ENCODE measurements at places on chromosomes 16 and 17.

- peak; percentile 91 for DNase-seq
Observed at GRCh38 chr17:56939869-56940484, 20.9 kb downstream of the COIL start.

- peak; percentile 73 for DNase-seq
Observed at GRCh38 chr16:82031116-82032084, 3.7 kb upstream of the HSD17B2 start.

DNA sequence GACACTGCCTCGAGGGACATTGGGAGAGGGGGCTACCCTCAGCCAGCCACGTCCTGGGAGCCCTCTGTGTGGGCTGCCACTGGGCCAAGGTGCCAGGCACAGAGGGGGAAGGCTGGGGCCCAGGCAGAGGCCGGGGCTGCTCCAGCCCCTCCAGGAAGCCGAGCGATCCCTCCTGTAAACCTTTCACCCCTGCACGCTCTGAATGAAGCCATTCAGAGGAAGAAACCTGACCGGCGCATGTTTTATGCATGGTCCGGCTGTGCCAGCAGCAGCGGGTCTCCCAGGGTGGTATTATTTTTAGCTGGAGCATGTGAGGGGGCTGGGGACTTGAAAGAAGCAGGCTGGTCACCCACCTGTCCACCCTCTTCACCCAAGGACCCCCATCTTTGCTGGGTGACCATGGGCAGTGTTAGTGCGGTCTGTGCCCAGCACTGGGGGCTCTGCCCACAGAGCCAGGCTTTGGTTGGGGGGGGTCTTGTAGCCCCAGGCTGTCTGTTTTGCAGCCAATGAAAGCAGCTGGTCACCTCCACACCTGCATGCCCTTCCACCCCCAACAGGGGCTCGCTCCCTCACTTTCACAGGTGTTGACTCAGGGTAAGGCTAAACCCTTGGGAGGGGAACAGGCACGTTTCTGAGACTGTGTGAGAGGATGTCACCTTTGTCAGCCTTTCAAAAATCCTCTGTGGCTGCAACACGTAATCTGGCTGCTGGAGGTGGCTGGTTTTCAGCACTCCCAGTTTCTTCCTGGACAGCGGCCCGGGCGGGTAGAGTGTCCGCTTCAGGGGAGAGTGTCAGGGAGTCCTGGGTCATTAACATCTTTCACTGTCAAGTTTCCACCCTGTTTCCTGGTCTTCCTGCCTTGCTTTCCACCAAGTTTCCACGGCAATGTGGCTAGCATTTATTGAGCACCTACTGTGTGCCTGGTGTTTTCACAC, 77.1 kb upstream of the BRD7 start:
- no peak for DNase-seq

GRCh38 chr16:87391324-87391949, 699 bp upstream of the MAP1LC3B start:
- DNase-seq: peak; percentile 87

GRCh38 chr16:30762991-30763725, 1.0 kb downstream of the RNF40 start:
- DNase-seq: no peak

DNA sequence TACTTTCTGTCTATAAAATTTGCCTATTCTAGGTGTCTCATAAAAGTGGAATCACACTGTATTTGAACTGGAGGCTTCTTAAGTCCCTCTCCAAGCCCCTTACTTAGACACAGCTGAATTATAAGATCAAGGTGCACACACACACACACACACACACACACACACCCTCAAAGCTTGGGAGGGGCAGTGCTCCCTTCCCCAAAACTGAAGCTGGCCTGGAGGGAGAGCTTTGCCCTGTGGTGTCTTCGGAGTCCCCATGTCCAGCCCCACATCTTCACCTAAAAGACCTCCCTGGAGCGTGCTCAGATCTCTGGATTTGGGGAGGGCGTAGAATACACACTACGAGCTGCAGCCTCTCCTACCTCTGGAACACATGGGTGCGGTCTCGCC, 828 bp downstream of the EMP2 start:
- no peak for DNase-seq

DNA sequence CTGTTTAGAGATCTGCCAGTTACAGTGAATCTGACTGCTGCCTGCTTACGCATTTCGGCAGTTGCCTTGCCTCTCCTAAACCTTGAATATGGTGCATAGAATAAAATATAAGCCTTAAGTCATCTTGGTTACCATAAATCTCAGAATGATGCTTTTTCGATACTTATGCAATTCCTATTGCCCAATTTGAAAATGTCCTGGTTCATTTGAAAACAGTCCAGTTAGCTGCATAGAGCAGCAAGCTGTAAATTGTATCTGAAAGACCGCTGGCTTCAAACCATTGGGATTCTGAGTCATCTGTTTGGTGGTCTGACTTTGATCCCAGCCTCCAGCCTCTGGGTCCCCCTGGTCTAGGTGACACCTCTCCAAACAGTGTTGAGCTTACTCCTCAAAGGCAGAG, 2.7 kb upstream of the PRKCA start:
- DNase-seq: no peak

- peak; percentile 84 for DNase-seq
Observed at GRCh38 chr16:80526418-80527061, 14.3 kb upstream of the DYNLRB2 start.

DNA sequence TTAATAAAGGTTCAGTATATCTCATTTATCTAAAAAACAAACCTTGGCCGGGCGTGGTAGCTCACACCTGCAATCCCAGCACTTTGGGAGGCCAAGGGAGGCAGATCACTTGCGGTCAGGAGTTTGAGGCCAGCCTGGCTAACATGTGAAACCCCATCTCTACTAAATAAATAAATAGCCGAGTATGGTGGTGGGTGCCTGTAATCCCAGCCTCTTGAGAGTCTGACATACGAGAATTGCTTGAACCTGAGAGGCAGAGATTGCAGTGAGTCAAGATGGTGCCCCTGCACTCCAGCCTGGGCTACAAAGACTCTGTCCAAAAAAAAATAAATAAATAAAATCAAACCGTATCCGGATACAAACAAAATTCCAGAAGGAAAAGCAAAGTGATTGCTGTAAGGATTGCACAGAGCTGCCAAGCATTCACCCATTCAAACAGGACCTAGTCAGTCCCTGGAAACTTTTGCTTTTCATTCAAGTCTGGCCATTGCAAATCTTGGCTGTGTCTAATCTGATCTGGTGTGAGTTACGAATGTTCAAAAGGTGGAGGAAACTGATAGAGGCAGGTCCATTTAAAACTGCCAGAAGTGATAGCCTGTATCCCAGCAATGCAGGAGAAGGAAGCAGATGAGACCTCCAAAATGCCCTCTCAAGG, 102.5 kb upstream of the CLEC3A start:
- DNase-seq: no peak

DNA sequence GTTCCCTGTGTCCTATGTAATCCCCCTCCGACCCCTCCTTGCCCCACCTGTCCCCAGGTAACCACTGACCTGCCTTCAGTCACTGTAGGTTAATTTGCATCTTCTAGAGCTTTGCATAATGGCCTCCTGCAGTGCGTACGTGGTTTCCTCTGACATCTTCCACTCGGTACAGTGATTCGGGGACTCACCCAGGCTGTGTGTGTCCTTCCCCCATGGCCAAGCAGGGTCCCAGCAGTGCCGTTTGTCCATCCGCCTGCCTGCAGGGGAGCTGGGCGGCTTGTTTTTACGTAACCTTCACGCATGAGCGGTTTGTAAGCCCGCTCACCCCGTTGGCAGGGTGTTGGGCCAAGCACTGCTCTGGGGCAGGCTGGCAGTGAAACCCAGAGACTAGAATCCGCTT, 7.9 kb downstream of the MAPK8IP3 start:
- DNase-seq: no peak

DNA sequence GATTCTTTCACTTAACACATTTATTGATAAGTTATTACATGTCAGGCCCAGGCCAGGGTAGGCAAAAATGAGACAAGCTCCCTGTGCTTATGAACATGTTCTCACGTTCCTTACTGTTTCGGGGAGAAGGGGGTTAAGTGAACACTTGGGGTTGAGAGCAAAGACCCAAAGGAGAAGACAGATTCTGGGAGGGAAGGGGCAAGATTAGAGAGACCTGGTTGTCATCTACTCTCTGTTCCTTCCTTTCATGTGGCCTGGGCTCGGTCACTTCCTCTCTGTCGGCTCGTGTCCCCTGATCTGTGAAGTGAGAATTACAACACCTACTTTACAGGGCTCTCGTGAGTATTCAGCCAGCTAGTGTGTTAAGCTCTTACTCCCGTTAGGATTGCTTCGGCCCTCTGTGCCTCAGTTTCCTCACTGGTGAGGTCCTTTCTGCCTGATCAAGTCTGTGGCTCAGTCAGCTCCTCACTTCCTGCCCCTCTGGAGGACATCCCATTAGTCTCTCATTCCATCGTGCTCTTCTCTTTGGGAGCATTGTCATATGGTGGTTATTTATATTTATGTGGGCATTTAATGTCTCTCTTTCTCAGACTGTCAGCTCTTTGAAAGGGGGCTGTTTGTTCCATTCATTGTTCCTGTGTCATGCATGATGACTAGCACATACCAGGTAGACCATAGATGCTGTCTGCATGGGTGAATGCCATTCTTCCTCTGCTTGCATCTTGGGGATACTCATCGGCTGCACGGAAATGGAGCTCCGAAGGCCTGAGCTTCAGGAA, 38.9 kb downstream of the PLCG2 start:
- DNase-seq: peak; percentile 51

- DNase-seq: peak; percentile 82
Observed at GRCh38 chr16:29784901-29785500, 5.5 kb upstream of the KIF22 start.

GRCh38 chr17:76088041-76088867, 9.3 kb downstream of the ZACN start:
- DNase-seq: no peak

DNA sequence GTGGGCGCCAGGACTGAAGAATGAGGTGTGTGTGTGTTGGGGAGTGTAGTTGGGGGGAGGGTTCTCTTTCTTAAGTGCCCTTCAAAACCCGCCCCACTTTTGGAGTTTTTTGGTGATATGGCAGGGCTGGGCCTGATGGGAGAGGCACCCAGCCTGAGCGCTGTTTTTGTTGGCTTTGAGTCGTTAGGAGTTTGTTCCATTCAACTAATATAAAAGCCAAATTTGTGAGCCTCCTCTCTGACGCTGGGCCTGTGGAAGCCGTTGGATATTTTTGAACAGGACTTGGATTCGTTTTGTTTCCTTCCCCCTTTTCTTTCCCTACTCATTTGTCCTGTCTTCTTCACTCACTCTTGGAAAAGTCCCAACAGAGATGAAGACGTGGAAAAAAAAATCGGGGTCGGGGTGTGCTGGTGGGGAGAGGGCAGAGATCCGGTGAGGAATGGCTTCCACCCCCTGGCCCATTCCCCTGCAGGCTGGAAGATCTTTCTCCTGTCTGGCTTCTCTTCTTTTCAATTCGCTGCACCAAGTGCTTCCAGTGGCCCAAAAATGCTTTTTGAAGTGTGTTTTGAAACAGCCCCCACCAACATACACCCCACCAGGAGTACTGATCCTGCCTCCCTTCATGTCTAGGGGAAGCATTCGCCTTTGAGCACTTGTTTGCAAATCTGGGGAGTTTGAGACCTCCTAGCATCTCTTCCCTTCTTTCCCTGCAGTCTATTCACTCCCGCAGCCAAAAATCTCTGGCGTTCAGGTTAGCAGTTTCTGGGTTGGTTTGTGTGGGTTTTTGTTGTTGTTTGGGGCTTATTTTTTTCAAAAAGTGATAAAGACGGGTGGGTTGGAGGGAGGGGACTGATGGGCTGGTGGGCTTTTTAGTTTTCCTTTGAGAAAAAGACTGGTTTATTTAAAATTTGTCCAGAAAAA, 2.6 kb downstream of the FZD2 start:
- no peak for DNase-seq

GRCh38 chr17:71482625-71483024, 638.2 kb upstream of the SOX9 start:
- DNase-seq: no peak

- peak; percentile 54 for DNase-seq
Observed at GRCh38 chr17:49483599-49484509, 11.2 kb upstream of the NGFR start.

DNA sequence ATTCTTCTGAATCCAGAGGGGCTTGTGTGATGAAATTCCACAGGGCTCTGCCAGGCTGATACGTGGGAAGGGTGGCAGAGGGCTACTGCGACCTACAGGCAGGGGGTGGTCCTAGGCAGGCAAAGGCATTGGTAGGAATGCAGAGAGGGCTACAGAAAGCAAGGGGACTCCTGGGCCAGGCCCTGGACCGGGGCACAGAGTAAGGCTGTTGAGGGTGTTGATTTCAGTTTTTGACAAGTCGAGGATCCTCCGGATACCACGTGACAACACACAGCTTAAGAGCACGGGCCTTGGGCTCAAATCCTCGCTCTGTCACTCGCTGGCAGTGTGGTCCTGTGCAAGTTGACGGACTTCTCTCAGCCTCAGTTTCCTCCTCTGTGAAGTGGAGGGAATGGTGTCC, 19.1 kb upstream of the DOC2B start:
- no peak for DNase-seq

DNA sequence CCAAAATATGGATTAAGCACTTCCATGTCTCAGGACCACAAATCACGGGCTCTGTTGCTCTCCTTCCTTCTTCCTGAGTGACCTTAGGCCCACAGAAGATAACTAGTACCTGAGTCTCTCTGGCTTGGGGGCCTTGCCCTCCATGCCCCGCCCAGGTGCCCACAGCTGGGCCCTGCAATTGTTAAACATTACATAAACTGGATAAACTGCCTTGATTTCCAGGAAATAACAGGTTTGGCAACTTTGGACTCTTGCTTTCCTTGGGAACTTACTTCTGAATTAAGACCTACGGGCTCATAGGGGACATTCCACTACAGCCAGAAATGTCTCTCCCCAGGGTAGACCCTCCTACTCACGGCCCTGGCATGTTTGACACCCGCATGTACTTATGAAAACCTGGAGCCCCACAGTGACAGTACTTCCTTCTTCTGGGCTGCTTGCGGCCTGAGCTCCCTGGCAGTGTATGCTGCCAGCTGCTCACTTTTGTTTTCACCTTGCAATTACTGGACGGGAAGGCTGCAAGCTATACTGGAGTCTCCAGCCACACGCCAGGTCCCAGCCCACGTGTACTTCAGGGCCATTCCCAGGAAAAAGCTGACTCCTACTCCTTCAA, 2.3 kb upstream of the UBALD2 start:
- peak; percentile 86 for DNase-seq

DNA sequence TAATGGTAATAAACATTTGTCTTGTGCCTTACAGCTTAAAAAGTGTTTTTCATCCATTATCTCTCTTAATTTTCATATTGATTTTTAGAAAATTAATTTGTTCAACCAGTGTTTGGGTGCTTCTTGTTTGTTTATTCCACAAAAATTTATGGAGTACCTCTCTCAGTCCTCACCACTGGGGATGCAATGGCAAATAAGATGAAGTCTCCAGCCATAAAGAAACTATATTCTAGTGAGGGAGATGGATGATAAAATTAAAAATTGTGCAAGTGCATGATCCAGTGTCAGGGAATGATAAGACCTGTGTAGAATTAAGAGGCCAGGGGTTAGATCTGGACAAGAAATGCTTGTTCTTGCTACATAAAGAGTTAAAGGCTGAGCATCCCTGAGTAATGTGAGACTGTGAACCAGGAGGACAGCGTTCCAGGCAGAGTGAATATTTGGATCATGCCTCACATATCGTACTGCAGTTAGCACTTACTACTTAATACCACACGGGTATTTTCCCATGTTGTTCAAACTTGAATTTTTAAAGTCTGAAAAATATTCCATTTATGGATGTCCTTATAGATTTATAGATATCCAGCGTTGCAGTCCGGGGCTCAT, 535.7 kb upstream of the HSBP1 start:
- no peak for DNase-seq

GRCh38 chr16:77617996-77618395, 104.3 kb upstream of the NUDT7 start:
- DNase-seq: no peak
